Fibroblast of skin of left quadriceps (primary cell): ENCODE measurements at places on chromosomes 1 and 21.

- no peak for DNase-seq
Measured at GRCh38 chr1:84892705-84893618, at the start of gene LPAR3. LPAR3 (minus strand) TSS chr1:84893206; CDS start chr1:84866120, 27,086 bp downstream.

DNA sequence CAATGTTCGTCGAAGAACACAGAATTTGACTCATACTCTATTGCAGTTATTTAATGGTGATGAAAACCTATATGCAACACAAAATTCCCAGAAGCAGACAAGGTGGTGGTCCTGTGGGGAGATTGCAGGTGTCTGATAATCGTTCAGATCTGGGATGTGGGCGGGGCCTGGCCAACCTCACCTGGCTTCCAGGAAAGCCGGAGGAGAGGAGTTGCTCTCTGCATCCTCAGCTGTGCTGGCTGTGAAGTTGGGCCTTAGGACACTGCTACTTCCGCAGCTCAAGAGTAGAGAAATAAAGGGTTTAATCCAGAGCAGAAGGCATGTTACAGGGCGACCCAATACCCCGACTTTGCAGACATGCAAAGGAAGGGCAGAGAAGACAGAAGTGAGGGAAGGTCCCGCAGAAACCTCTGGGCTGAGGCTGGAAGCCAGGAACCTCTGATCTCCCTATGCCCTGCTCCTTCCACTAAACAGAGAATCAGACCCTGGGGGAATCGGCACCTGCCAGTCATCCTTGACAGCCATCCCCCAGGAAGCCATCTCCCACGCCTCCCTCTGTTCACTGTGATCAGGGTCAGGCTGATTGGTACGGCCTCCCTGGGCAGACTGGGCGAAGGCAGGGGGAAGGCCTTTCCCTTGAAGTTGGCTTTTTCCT, 590.3 kb downstream of the AJAP1 start:
- no peak for DNase-seq

DNA sequence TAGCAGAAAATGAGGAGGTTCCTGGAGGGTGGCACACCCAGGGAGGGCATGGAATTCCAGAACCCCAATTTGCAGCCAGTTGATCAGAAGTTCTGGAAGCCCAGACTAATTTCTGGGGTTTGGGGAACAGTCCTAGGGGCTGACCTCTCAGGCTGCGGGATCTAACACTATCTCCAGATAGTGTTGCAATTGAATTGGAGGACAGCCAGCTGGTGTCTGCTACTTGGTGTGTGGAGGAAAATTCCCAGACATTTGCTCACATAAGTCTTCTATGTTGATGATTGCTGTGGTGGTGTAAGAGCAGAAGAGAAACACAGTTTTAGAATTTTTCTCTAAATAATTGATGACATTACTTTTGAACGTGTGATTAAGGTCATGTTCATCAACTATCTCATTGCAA, 154.3 kb upstream of the RNPC3 start:
- peak; percentile 15 for DNase-seq

DNA sequence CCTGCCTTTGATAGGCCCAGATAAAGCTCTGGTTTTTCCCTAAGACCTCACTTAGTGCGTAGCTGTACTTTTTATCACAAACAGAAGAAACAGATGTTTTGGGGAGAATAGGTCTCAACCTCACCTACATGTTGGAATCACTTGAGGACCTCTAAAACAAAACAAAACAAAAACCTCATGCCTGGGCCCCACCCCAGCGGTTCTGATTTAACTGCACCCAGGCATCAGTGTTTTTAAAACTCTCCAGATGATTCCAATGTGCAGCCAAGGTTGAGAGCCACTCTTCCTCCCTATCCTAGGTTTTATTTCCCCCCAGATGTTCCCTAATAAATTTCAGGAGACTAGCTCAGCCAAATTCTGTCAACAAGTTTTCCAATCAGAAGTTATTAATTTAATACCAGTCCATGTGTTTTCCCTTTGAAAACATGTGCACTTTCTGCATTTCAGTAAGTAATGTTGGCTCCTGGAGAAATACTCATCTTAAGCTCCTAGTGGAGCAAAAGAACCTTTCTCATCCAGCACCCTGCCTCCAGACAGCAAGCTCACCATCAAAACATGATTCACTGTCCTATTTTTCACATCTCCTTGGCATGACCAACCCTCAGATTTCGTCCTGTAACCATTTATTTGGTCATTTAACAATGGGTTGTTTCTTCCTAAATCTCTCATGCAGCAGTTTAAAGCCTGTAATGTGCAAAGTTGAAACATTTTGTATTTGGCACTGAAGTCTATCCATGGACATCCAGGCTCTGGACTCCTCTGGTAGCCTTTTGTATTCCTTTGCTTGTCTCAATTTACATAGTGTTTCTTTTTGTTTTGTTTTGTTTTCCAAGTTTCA, 27.5 kb downstream of the LRRC8C start:
- peak; percentile 60 for DNase-seq

DNA sequence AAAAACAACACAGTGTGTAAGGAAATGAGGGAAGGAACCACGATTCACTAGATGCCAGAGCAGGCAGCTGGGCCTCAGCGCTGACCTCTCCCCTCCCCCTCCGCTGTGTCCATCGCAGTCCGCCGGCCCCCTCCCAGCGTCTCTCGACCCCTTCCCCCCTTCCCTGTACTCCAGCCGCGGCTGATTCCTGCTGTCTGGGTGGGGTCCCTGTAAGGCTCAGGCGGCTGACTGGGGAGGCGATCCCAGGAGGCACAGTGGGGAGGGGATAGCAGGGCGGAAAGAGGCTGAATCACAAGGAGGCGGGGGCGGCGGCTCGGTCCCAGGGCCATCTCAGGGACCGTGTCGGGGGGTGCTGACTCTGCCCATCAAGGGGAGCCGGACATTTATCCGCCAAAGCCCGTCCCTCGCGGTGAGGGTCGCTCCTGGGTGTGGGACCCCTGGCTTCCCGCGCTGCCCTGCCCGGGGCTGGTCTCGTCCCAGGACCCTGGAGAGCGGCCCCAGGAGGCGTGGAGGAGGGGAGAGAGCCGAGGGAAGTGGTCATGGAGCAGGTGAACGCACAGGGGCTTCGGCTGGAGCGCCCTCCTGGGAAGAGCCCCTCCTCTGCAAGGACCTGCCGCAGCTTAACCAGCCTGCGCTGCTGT, 241.9 kb downstream of the PTPRU start:
- no peak for DNase-seq

DNA sequence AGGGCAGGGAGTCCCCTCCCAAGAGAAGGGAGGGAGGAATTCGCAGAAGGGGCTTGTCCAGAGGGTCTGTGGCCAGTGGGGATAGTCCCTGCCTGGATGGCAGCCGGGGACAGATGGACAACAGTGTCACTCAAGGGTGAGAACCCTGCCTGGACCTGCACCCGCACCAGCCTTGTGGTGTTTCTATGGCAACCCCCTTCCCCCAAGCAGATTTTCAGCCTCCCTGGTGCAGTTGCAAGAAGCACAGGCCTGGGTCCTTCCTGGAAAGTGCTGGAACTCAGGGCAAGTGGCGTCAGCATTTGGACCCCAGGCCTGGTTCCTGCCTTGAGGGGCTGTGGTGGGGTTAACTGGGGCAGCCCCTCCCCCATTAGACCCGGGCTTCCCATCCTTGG, 83.8 kb upstream of the ACTL8 start:
- DNase-seq, result no peak

DNA sequence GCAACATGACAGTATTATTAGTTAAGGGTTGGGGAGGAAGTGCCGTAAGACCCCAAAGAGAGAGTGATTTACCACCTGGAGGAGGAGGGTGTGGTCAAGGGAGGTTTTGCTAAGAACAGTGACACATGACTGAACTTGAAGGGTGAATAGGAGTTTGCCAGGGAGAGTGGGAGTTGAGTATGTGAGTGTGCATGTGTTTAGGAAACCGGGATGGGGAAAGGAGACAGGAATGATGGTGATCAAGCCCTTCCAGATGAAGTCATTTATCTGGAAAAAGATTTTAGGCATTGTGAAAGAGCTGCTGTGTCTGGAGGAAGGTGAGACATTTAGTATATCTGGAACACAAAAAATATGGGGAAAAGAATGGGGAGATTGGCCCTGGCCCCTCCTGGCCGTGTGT, 28.1 kb upstream of the IL10 start:
- no peak for DNase-seq

DNA sequence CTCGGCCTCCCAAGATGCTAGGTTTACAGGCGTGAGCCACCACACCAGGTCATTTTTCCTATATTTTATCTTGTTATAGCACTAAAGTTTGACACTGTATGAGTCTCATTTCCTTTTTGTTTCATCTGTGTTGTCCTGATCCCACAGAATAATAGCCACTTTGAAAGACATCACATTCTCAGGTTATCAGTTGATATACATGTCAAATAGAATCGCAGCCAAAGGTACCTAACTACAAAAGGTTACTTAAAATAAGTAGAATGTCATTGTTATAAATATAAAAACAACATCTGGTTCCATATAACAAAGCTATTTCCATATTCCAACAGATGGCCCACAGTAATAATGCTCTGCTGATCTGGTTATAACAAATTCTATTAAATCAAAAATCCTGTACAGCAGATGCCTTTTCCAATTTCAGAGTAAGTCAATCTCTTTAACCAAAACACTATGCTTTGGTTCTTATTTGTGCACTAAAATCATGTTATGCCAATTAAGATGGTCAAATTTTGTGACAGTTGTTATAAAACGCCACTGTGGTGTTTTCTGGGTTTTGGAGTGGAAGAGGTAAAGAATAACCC, 6.0 kb downstream of the FOXJ3 start:
- DNase-seq, result no peak

DNA sequence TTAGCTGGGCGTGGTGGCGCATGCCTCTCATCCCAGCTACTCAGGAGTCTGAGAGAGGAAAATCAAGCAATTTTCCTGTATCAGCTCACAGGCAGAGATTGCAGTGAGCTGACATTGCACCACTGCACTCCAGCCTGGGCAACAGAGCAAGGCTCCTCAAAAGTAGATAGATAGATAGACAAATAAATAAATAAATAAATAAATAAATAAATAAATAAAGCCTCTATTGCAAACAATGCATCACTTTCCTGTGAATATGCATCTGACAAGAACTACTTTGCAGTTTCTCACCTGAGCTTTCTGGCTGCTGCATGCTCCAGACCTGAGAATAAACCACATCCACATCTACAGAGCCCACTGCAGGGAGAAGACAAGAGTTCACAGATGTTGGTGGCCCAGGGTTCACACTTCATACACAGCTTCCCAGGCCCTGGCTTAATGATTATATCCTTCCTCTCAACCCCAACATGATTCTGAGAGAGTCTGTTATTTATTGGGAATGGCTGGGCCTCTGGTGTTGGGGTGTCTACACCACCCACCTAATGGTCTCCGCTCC, 28.6 kb downstream of the FCRL2 start:
- DNase-seq, result no peak

DNA sequence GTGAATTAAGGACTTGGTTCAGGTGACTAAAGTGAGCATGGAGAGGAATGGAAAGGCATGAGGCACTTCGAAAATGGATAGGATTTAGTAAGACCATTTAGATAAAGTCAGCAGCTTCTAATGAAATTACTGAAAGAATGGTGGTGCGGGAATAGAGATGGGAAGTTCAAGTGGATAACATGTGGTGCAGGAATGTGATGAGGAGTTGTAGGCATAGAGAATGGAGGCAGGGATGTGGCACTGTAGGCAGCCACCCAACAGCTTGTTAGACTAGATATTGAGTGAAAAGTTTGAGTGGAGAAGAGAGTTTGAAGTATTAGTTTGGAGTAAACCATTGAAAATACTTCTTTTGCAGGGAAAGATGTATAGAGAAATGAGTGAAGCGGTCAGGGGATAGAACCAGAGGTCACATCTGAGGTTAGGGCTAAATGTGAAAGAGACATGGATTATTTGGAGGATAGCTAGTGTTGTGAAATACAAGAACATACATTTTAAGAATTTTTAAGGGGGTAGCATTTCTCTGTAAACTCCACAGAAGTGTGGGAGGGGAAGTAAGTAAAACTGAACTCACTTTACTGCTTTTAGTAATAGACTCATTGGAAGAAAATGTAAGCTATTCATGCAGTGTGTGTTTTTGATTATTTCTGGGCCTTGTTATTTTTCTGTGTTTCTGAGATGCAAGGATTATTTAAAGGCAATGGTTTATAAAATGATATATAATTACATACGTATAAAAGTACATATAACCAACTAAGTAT, 46.2 kb downstream of the DYRK1A start:
- peak; percentile 74 for DNase-seq

GRCh38 chr1:199269241-199269640, 630.4 kb downstream of the PTPRC start:
- no peak for DNase-seq

GRCh38 chr1:1121611-1122077, 5.8 kb upstream of the C1orf159 start:
- no peak for DNase-seq

DNA sequence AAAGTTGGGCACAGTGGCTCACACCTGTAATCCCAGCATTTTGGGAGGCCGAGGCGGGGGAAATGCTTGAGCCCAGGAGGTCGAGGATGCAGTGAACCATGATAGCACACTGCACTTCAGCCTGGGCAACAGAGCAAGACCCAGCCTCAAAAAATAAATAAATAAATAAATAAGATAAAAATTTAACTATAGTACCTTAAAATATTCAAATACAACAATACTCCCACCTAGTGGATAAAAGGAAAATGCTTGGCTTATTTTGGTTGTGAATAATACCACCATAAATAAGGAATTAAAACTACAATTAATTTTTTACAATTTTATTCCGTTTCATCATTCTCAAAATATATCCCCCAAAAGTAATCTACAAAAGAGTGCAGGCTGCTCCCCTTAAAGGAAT, 8.1 kb downstream of the PSMG1 start:
- DNase-seq, result no peak

GRCh38 chr1:52530563-52531144, 22.2 kb downstream of the TUT4 start:
- DNase-seq, result no peak

GRCh38 chr1:151036356-151036755, at the start of gene BNIPL:
BNIPL (plus strand) TSS chr1:151036586; CDS start chr1:151036726, 140 bp downstream.
- DNase-seq, result no peak

DNA sequence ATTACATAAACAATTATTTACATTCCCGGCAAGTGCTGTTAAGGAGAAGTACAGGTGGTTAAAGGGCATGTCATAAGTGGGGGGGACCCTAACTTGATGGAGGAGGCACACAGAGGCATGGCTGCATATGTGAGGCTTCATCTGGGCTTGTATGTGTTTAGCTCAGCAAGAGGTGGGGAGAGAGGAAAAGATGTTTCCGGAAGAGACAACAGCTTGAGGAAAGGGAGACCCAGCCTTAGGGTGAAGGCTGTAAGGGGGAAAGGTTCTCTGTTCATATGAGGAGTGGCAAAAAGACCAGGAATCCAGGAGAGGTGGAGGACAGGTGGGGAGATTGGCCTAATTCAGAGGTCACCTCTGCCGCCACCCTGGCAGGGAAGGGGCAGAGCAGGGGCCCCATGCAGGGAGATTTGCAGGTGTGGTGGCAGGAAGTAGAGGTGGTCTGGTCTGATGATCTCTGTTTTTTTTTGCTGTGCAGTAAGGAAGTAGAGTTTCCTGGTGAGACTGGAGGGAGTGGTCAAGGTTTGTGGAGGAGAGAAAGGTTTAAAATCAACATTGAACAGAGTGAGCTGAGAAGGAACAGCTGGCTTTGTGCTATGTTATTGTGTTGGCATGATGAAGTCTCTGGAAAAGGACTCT, 9.0 kb downstream of the TRAF5 start:
- DNase-seq, result no peak

- no peak for DNase-seq
Measured at GRCh38 chr1:5707566-5708345, 284.5 kb downstream of the NPHP4 start.

GRCh38 chr1:48556186-48556850, 84.3 kb upstream of the SPATA6 start:
- no peak for DNase-seq

GRCh38 chr1:167554028-167554779, 642 bp upstream of the CREG1 start:
- DNase-seq, result no peak
